Fibroblast of pulmonary artery (primary cell): ENCODE measurements at places on chromosomes 7 and 10.

DNA sequence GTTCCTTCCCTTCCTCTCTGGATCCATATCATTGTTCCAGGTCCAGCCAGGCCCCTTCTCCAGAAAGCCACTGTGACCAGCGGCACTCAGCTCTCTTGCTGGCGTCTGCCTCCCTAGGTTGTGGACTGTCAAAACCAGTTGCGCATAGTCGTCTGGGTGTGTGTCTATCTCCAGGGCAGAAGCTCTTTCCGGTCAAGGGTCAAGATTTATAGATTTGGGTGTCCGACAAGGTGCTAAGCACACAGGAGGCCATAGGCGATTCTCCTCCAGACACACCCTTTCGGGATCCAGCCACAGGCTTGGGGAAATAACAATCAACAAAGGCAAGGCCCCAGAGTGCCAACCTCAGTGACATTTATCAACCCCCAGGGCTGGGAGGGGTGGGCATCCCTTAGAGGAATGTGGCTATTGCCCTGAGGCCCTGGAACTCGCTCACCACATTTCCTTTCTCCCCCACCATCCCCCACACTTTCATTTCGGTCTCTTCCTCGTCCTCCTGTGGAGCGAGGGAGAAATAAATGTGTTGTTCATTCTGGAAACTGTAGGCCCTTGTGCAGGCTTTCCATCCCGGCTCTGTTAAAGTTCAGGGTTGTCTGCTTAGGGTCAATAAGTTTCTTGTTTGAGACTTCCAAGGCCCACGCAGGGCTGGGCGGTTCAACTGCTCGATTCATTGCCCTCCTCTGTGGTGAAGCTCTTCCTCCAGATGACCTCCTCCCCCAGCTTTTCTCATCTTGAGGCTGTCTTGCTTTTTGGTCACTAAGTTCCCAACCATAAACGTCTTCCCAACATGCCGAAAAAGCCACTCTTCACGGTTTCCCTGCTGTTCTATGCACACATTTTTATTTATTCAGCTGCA lies 57.9 kb downstream of the AFAP1L2 start:
- no peak for DNase-seq

GRCh38 chr10:119205894-119206602 lies 1.3 kb upstream of the GRK5 start:
- DNase-seq: peak; percentile 57

DNA sequence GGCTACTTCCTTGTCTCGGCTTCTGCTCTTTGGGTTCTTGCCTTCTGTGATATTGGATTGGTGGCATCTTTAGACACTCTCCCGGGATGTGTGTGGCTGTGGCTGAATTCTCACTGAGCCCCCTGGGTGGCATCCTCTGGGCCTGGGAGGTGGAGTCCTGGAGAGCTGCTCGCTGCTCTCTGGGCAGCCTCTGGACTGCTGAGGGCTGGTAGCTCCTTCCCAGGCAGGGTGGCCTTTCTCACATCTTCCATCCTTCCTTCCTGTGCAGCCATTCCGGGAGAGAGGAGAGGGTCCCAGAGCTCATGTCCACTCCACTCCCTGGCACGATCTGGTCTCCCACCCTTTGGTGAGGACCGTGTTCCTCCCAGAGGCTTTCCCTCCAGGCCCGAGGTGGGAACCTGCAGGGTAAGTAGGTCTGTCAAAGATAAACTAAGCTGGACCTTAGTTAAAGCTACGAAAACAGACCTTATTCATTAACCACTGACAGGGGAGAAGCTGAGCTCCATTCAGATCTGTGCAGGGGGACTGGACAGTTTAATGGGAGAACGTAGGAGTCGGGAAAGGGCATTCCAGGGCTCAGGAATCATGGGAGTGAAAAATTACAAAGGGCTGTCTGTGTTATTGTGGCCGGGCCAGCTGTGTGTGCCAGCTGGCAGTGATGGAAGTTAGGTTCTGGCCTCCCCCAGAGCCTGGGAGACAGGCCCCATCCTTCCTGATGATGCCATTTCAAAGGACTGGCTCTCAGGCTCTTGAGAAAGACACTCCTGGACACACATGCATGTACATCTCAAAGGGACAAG lies 8.7 kb downstream of the ATP6V0E2 start:
- peak; percentile 47 for DNase-seq

- no peak for DNase-seq
Observed at GRCh38 chr10:43075612-43076003, 1.3 kb upstream of the RET start.

DNA sequence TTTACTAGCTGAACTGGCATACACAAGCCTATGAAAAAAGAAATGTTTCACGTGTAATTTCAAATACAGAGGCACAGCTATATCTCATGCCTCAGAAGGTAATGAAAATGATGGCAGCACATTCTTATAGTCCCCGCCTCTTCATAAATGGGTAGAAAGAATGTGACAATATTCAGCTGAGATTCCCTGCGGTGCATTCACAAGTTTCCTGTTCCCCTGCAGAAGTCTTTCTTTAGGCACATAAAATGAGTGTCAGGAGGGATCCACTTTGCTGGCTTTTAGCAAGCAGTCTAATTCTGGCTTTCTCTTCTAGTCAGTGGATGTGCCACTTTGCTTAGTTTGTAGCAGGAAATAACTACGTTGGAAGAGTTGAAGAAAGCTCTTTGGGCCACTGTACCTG lies 56.1 kb downstream of the DGKB start:
- DNase-seq: no peak

GRCh38 chr7:28419716-28420115 lies 7.4 kb downstream of the CREB5 start:
- DNase-seq: peak; percentile 90

GRCh38 chr10:102962267-102962666 lies 44.2 kb downstream of the CNNM2 start:
- DNase-seq: no peak

GRCh38 chr7:114799628-114800028 lies 122.3 kb upstream of the MDFIC start:
- DNase-seq: no peak

DNA sequence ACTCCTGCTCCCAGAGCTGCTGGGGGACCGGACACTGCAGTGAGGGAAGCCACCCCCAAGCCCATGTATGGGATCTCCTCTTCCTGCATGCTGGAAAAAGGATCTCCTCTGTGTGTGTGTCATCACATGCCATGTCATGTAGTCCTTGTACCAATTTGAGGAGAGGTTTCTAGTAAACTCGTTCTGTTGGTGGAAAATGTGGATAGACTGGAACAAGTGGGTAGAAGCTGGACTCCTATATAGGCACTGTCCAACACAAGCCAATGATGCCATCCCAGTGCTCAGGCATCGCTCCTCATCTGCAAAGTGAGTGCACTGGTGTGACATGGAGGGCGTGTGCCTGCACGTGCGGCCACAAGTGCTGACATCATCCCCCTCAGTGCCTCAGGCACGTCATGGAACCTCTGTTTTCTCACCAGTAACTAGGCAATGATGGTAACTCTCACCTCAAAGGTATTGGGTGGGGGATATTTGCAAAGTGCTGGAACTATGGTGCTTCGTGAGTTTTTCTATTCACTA lies 19.3 kb downstream of the MYO1G start:
- no peak for DNase-seq

DNA sequence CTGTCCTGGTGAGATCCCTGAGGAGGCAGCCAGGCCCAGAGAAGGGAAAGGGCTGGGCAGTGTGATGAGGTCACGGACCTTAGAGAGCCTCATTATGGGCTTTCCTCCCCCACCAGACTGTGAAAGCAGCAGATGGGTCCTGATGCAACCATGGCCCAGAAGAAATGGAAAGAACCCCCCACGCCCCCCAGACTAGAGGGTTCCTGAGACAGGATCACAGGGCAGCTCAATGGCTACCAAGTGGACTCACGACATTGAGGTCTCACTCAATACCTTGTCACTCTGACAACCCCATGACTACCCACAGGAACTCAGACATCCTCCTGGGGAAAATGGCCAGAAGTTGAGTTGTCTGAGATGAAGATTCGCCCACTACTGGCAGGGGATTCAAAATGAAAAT lies 36.7 kb downstream of the FAM241B start:
- no peak for DNase-seq

GRCh38 chr7:98617960-98618418 lies 904 bp downstream of the NPTX2 start:
- no peak for DNase-seq

- DNase-seq: no peak
Observed at GRCh38 chr7:50731703-50732582, 50.8 kb downstream of the GRB10 start.

GRCh38 chr10:3756360-3756740 lies 28.7 kb downstream of the KLF6 start:
- no peak for DNase-seq

- DNase-seq: peak; percentile 99
Observed at GRCh38 chr7:95608359-95609173, 12.2 kb upstream of the PDK4 start.

GRCh38 chr10:33321516-33321915 lies 13.0 kb downstream of the NRP1 start:
- no peak for DNase-seq

DNA sequence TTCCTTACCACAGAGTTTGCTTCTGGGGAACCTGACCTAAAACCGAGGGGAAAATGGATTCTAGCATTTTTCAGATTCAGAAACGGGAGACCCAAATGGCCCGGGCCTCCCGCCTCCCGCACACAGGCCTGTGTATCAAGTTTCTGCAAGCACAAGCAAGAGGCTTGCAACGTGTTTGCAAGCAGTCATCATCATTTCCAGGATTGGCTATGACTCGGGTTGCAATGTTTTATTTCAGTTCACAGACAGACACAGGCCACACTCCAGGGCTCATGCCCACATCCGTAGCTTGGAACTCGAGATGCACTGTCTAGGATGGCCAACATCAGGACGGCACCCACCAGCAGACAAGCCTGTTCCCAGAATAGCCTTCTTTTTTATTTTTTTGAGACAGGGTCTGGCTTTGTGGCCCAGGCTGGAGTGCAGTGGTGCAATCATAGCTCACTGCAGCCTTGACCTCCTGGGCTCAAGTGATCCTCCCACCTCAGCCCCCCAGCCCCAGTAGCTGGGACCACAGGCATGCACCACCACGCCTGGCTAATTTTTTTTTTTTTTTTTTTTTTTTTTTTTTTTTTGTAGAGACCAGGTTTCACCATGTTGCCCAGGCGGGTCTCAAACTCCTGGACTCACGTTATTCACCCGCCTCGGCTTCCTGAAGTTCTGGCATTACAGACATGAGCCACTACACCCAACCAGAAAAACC lies 68.1 kb upstream of the FOXK1 start:
- DNase-seq: peak; percentile 53

GRCh38 chr7:40800771-40801170 lies 666.0 kb downstream of the SUGCT start:
- DNase-seq: no peak

DNA sequence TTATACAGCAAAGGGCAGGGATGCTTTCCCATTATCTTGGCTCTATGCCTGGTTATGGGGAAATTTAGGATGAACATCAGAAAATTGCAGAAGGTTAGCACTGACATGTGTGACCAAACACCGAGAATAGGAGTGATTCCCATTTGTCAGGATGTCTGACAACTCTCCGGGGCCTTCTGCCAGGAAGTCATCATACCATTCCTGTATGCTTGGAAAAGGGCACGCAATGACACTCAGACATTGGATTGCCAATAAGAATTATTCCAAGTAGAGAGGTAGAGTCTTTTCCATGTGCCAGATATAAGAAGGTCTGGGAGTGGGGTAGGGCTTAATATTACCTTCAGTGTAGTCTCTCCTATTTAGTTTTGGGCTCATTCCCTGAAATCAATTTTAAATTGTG lies 82.3 kb downstream of the MTPN start:
- DNase-seq: no peak

GRCh38 chr10:130200179-130201042 lies 64.2 kb downstream of the GLRX3 start:
- DNase-seq: no peak
